ENCODE measurements at places on chromosomes 6 and 20.

- DNase-seq = no peak
Observed at GRCh38 chr6:75532521-75532920, 38.9 kb upstream of the FILIP1 start.

DNA sequence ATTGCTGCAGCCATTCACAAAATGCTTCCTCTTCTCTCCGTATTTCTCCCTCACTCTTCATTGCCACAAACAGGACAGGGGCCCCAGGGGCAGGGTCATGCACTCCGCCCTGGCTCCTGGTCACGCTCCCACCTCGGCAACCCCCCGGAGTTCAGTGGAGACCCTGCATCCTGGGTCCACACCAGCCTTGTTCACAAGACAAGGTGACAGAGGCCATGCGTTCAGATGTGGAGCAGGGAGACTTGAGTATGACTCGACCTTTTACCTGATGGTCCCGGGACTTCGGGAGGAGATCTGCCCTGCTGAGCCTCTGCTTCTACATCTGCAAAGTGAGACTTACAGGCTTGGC is 49.4 kb downstream of the ANKRD60 start:
- DNase-seq = no peak

DNA sequence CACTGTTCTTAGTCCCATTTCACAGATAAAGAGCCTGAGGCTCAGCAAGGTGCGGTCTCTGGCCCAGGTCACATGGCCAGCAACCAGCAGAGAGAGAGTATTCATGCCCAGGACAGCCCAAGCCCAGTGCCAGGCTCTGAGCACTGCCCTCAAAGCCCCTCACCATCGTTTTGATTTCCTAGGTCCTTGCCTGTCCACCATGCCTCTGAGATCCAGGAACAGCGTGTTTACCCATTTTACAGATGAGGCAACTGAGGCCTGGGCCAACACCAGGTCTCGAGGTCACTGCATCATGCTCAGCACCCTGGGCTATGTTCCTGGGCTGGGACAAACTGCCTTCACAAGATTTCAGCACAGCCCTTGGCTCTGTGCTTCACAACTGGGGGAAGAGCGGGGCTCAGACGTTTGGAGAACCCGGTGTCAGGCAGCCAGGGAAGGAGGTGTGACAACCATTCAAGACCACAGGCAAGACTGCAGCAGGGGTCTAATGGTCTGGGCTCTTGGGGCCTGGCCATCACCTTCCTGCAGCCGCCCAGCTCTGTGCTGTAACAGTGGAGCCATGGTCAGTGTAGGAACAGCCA is 1.3 kb upstream of the BPIFA2 start:
- no peak for DNase-seq

DNA sequence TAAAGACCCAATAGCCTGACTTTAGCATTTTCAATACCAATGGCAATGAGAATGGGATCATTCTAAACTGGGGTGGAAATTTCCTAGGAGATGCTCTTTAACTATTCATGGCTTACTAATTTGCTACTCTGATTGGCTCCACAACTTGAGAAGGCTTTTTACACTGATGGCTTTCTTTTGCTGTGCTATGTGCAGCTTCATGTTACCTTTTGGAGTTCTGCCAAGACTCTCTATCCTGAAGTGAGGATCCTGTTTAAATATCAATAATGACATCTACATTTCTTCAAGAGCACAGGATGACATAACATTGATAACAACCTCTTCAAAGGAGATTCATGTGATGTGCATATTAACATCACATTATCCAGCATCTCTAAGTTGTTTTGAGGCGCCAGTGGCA is 43.4 kb upstream of the SIRPG start:
- DNase-seq = no peak

GRCh38 chr20:37416848-37417616 is 71.1 kb downstream of the SRC start:
- DNase-seq = no peak

DNA sequence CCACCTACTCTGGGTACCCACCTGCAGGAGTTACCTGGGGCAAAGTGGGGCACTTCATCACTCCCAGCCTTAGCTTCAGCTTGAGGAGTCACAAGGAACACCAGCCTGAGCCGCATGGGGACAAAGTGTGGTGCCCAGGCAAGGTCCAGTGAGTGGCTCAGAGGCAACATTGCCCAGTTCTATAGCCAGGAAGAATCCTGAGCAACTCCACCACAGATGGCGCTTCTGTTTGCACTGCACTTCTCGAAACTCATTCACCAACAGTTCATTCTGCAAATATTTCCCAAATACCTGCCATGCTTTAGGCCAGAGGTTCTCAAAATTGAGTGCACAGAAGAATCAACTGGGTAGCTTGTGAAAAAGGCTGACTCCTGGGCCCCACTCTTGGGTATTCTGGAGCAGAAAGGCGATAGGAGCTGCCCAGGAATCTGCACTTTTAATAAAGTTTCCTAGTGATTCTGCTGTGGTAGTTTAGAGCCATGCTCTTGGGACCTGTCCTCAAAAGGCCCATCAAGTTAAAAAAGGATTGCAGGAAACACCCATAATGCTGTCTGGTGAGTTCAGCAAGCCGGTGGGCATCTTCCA is 83.1 kb downstream of the VEGFA start:
- DNase-seq = no peak

DNA sequence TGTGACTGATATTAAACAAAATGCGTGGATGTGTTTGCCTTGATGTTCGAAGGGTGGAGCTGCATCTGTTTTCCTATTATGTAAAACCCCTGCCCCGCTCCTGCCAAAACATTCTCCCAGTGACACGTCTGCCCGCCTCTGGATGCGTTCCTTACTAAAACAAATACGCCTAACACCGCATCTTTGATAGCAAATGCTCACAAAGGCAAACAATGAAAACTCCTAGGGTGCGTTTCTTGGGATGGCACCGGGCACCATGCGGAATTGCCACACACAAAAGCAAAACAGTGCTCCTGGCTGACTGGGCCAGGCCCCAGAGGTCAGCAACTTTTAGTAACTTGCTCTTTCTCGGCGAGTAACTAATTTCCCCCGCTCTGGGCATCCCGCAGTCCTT is 9.0 kb upstream of the FOXC1 start:
- no peak for DNase-seq

DNA sequence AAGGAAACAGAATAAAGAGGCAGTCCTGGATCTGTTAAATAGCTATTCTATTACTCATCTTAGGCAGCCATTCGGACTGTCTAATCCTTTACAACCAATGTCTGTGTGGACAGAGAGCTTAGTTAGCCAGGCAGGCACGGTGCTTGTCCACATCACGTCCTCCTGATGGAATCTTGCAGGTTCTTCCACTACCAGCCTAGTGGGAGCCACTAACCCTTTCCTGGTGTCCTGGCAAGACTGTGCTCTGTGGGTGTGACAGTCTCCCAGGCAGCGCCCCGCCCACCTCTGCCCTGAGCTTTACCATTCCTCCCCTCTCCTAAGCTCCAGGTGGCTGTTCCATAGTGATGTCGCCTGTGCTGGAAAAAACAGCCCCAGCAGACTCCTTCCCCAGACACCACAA is 78.3 kb upstream of the CLDN20 start:
- no peak for DNase-seq

DNA sequence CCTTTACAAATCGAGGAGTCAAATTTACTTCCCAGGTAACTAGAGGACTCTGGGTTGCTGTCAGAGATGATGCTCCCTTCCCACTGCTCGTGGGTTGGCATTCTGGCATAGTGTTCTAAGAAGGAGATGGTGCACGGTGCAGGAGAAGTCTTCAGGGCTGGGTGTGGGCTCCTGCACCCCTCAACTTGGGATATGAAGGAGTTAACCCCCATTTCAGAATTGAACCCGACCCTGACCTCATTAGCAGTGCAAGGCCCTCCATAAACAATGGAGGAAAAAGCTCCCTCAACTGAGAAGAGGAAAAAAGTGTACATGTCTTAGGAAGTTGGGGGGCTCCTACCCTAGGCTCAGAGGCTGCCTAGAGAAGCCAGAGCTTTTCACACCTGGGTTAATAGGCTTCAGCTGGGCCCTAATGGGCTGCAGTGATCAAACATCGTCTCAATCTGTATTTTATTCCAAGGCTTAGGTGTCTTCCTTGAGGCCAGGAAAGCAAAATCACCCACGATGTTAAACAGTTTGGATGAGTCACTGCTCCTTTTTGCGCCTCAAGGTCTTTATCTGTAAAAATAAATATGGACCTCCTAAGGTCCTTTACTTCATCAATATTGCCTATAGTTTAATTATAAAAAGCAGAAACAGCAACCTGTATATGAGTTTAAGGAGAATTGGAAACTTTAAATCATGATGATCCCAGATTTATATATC is 29.4 kb downstream of the TFAP2B start:
- no peak for DNase-seq

- DNase-seq = no peak
Observed at GRCh38 chr6:168607272-168608112, 166.5 kb downstream of the SMOC2 start.

- no peak for DNase-seq
Observed at GRCh38 chr6:135423649-135424128, 73.9 kb downstream of the AHI1 start.

- no peak for DNase-seq
Observed at GRCh38 chr20:52441710-52442109, 250.1 kb upstream of the ZFP64 start.

All from prostate gland (tissue), 2 donors.